Upper lobe of left lung (tissue), 6 donors: ENCODE measurements at places on chromosomes 3 and 15. TPM values are rescaled to one million over a fixed set of nuclear protein-coding genes. Genes with fewer than 3 reads are reported as not detected.
A peak's percentile ranks its signal among the peaks of the same experiment; 100 is the strongest.

The PPP1R14D gene
- 3.3 TPM for total RNA-seq

- H3K4me1 ChIP-seq: no peaks in the 10 kb centered on the region
- no peak overlapping the region for H3K27ac ChIP-seq
- no peak for DNase-seq
- H3K36me3 ChIP-seq: no peaks in the 10 kb centered on the region
Measured at GRCh38 chr15:33451385-33451784, 140.6 kb downstream of the RYR3 start.

DNA sequence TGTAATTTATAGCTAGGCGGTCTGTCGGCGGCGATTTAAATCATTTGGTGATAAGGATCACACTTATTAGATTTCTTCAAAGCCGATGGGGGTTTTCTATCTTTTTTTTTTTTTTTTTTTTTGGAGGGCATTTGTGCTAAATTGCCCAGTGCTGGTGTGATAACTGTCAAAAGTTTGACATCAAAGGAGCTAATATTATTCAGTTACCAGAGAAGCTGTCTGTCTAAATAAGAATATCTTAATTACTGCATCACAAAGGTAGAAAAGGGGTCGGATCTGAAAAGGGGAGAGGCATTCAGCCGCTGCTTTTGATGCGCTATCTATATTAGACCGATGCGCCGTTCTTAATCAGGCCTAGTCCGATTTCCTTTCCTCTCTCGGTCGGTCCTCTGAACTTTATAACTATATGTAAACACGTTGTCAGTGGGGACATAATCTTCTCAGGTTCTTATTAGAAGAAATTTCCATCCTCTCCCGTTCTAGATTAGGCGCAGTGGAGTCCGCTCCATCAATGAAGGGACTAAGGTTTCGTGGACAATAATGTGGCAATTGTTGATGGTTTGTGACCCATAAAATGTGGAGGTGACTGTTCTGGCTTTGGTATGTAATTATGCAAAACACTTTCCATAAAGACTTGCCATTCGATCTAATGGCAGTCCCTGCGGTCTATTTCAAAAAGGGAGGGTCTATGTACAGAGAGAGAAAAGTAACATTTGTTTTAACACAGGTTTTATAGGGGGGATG lies 31.7 kb downstream of the NR2F2 start:
- H3K36me3 ChIP-seq: no peaks in the 10 kb centered on the region
- no peak overlapping the region for H3K4me3 ChIP-seq
- DNase-seq: no peak
- no peaks in the 10 kb centered on the region for H3K27me3 ChIP-seq
- H3K4me1 ChIP-seq: peaks cover 22% of the 10 kb centered on the region
- H3K27ac ChIP-seq: no peak overlapping the region

GRCh38 chr3:112639455-112640225 lies 1.3 kb downstream of the CCDC80 start:
- H3K4me3 ChIP-seq: no peak overlapping the region
- no peaks in the 10 kb centered on the region for H3K27me3 ChIP-seq
- H3K4me1 ChIP-seq: peaks cover 31% of the 10 kb centered on the region
- no peaks in the 10 kb centered on the region for H3K36me3 ChIP-seq

DNA sequence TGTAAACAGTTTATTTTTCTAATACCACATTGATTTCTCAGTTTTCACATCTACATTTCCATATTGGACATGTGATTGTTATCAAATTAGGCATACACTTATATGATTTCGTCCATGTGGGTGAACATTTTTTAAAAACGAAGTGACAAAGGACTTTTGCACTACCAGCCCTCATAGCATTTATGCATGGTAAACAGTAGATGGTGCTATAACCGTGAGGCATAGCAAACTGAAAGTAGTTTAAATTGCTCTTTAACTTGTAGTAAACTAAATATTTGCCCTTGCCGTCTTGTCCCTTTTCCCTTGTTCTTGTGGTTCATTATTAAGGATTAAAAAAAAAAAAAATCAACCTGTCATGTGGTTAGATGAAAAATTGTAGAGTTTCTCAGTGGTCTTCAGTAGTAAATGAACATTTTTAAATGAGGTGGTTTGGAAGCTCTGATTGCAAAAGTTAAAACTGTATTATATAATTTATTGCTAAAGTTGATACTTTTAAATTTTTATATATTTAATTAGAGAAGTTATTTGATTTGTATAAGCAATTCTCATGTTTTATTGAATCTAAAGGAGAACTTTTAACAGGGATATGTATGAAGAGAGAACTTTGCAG lies 24.0 kb downstream of the STX19 start:
- H3K4me3 ChIP-seq: no peak overlapping the region
- no peaks in the 10 kb centered on the region for H3K36me3 ChIP-seq
- peaks cover 14% of the 10 kb centered on the region for H3K4me1 ChIP-seq
- DNase-seq: no peak
- no peaks in the 10 kb centered on the region for H3K27me3 ChIP-seq
- H3K27ac ChIP-seq: no peak overlapping the region

- DNase-seq: no peak
- peak overlapping the region; percentile 99 for H3K27ac ChIP-seq
- H3K36me3 ChIP-seq: no peaks in the 10 kb centered on the region
- peak overlapping the region; percentile 88 for H3K4me3 ChIP-seq
- H3K4me1 ChIP-seq: peaks cover 18% of the 10 kb centered on the region
- H3K27me3 ChIP-seq: no peaks in the 10 kb centered on the region
Measured at GRCh38 chr15:75456710-75457109, 5.2 kb upstream of the SIN3A start.

DNA sequence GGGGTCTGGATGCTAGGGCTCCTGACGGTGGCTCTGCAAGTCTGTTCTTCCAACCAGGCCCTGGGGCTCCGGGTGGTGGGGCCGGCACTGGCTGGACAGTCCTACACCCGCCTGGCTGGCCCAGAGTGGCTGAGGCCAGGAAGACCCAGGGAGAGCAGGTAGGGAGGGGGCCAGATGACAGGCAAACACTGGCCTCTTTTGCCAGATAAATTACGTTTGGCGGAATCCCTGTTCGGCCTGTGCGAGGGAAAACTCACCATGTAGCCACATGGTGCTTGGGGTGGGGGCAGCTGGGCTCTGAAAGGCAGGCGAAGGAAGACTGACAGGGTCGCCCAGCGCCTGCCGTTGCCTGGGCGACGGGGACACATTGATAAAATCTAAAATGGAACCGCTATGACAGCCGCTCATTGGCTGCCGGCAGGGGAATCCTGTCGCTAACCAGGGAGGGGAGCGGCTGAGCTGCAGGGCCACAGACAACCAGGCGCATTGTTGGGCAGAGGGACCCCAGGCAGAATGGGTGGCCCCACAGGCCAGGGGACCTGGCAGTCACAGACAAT lies 30.4 kb downstream of the IQSEC1 start:
- no peaks in the 10 kb centered on the region for H3K27me3 ChIP-seq
- H3K36me3 ChIP-seq: no peaks in the 10 kb centered on the region
- peaks cover 4% of the 10 kb centered on the region for H3K4me1 ChIP-seq
- no peak overlapping the region for H3K27ac ChIP-seq

The AP3B2 gene
- 8.4 TPM for total RNA-seq

DNA sequence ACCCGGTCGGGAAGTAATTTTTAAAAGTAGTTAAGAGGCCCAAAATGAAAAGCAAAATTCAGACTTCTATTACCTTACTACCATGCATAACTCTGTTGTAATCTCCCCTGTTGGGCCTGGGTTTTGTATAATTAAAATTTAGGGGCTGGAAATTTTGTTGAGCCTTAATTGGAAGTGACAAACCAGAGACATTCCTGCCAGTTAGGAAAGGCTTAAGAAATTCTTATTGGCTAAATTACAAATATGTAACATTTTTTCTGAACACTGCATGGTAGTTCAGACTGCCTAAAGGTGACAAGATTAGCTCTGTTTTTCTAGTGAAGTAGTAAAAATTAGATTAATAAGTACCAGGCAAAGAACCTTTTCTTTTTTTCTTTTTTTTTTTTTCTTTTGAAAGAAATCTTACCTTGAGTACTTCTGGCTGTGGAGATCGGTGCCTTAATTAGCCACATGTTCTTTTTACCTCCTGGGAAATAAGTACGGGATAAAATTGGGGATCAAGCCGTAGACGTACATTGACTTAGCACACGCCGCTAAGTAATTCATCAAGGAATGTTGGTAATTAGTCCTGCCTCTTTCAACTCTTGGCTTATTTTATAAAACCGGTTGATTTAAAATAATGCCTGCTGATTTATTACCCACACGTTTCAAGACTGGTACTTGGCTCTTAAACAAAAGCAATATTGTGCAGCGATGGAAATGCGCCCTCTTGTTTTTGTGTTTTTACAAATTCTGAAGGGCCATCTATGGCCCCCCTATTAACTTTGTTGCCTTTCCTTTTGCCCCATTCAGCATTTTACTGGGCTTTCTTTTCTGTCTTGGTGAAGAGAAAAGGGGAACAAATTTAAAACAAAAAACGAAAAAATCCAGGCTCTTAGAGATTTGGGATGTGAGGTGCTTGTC lies 111.2 kb upstream of the SAMMSON start:
- no peak overlapping the region for H3K27ac ChIP-seq
- H3K4me3 ChIP-seq: no peak overlapping the region

- H3K36me3 ChIP-seq: no peaks in the 10 kb centered on the region
- DNase-seq: no peak
- no peaks in the 10 kb centered on the region for H3K4me1 ChIP-seq
- no peaks in the 10 kb centered on the region for H3K27me3 ChIP-seq
- no peak overlapping the region for H3K4me3 ChIP-seq
Measured at GRCh38 chr15:66956672-66957430, 108.6 kb upstream of the SMAD3 start.

- H3K4me3 ChIP-seq: no peak overlapping the region
- H3K27ac ChIP-seq: no peak overlapping the region
- DNase-seq: no peak
- no peaks in the 10 kb centered on the region for H3K36me3 ChIP-seq
Measured at GRCh38 chr3:75294124-75294523, 370.0 kb upstream of the FRG2C start.

GRCh38 chr3:33052671-33053070 lies 44.3 kb downstream of the GLB1 start:
- DNase-seq: no peak
- H3K4me3 ChIP-seq: no peak overlapping the region
- peaks cover 5% of the 10 kb centered on the region for H3K4me1 ChIP-seq
- peaks cover 16% of the 10 kb centered on the region for H3K36me3 ChIP-seq
- no peak overlapping the region for H3K27ac ChIP-seq

The SPSB4 gene
- 4.2 TPM for total RNA-seq

DNA sequence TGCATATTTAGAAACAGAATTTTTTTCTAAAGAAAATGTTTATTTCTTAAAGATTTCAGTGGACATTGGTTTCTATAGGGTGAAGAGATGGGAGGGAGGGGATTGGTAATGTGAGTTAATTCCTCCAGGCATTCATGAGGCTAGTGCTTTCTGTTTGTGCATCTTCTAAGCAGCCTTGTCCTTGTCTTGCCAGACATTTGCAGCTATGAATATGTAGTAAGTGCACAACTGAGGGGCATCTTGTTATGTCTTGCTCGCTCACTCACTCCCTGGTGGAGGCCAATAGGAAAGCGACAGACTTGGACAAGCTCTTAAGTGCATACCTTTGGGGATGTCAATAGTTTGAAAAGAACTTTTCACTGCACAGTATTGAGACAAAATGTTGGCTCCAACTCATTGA lies 92.5 kb upstream of the ATP10A start:
- no peak overlapping the region for H3K27ac ChIP-seq
- no peaks in the 10 kb centered on the region for H3K4me1 ChIP-seq
- H3K27me3 ChIP-seq: no peaks in the 10 kb centered on the region
- H3K4me3 ChIP-seq: no peak overlapping the region

GRCh38 chr3:191220908-191221307 lies 21.9 kb downstream of the OSTN start:
- H3K4me1 ChIP-seq: no peaks in the 10 kb centered on the region
- no peaks in the 10 kb centered on the region for H3K27me3 ChIP-seq
- H3K4me3 ChIP-seq: no peak overlapping the region
- H3K36me3 ChIP-seq: no peaks in the 10 kb centered on the region
- no peak for DNase-seq

The PLA2G4E gene
- not detected for total RNA-seq

The ALDH1A3 gene
- total RNA-seq: 41.5 TPM

- H3K4me1 ChIP-seq: peaks cover 2% of the 10 kb centered on the region
- H3K4me3 ChIP-seq: no peak overlapping the region
- no peak overlapping the region for H3K27ac ChIP-seq
- H3K27me3 ChIP-seq: no peaks in the 10 kb centered on the region
Measured at GRCh38 chr3:194906229-194906629, 220.5 kb downstream of the FAM43A start.

The NR2E3 gene
- total RNA-seq: not detected

- no peaks in the 10 kb centered on the region for H3K27me3 ChIP-seq
- no peak overlapping the region for H3K27ac ChIP-seq
- H3K4me3 ChIP-seq: no peak overlapping the region
Measured at GRCh38 chr3:29608414-29609327, 327.8 kb downstream of the RBMS3 start.

The MCF2L2 gene
- total RNA-seq: 1.6 TPM

The COPB2 gene
- total RNA-seq: 99.7 TPM

The WNT7A gene
- 7.0 TPM for total RNA-seq

DNA sequence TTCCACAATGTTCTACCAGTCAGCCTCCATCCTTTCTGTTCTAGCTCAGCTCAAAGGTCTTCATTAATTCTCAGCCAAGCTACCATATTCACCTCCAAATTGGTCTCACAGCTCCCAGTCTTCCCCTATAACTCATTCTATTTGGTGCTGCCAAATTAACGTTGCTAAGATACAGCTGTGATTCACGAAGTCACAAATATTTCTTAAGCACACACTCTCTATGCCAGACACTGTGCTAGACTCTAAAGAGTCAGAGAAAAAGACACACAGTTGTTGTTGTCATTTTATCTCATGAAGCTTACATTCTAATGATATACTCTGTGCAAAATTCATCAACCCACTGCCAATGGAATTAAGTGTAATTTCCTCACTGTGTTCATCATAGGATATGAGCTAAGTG lies 102.8 kb downstream of the FRMD5 start:
- no peak for DNase-seq
- H3K27me3 ChIP-seq: no peaks in the 10 kb centered on the region
- no peaks in the 10 kb centered on the region for H3K4me1 ChIP-seq
- no peak overlapping the region for H3K4me3 ChIP-seq

The TMEM41A gene
- 24.4 TPM for total RNA-seq

DNA sequence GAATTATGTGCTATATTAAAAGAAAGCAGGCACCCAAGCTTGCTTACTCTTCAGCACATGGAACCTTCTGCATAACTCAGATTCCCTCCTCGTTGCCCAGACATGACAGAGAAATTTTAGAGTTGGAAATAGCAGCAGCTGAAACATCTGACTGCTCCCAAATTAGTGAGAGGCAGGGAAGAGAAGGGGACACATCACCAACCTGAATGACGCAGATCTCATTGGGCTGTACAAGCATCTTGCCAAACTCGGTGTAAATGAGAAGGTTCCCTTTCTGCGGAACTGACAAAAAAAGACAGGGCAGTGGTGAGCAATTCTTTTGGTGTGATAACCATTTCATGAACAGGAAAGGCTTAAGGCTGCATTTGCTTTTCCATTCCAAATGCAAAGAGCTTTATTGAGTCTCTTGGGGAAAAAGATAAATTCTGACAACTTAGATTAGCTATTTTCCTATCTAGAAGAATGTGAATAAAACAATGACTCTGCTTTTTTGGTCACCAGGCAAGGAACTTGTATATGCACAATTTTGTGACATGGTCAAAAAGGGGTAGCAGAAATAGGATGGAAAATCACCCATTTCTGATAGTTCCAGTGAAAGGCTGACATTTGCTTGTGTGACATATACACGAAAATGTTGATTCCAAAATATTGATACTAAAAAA lies 35.1 kb downstream of the HGD start:
- no peak overlapping the region for H3K27ac ChIP-seq
- no peaks in the 10 kb centered on the region for H3K36me3 ChIP-seq
- no peak overlapping the region for H3K4me3 ChIP-seq
- no peaks in the 10 kb centered on the region for H3K4me1 ChIP-seq
- no peaks in the 10 kb centered on the region for H3K27me3 ChIP-seq

The KY gene
- not detected for total RNA-seq

The ZBTB47 gene
- total RNA-seq: 25.1 TPM

GRCh38 chr15:78058401-78058935 lies 19.0 kb downstream of the TBC1D2B start:
- H3K27me3 ChIP-seq: no peaks in the 10 kb centered on the region
- H3K36me3 ChIP-seq: peaks cover 3% of the 10 kb centered on the region
